ENCODE measurements at places on chromosomes 7 and 10.

DNA sequence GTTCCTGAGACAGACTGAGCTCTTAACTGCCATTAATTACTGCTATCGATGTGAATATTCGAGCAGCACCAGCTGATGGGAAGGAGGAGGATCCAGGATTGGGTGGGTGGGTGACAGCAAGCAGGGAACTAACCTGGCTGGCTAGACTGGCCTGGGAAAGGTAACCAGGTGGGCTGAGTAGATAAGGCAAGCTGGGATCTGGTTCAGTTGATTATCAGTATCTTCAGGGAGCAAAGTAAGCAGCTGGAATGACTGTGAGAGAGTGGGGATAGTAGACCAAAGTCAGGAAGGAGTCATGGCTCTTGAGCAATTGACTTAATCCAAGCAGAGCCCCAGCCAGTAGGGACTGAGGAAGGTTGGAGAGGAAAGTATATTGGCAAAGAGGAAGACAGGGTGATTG lies 46.9 kb upstream of the KMT2E start:
- no peak for DNase-seq

GRCh38 chr10:106571192-106571946 lies 593.1 kb downstream of the SORCS1 start:
- DNase-seq: no peak

DNA sequence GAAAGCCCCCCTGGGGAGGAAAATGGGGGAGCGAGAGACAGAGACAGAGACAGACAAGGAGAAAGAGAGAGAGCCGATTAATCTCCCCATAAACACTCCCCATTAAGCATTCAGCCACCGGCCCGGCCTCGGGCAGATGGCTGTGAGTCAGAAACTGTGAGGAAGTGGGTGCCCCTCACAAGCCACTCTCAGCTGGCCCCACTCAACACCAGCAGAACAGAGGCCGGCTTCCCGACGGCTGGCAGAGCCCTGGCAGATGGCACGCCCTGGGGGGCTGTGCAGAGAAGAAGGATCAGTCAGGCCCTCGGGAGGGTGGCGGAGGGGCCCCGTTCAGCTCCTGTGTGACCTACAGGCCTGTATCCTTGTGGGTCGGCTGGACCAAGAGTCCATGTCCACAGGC lies 41.2 kb downstream of the CAMK2B start:
- DNase-seq: no peak

DNA sequence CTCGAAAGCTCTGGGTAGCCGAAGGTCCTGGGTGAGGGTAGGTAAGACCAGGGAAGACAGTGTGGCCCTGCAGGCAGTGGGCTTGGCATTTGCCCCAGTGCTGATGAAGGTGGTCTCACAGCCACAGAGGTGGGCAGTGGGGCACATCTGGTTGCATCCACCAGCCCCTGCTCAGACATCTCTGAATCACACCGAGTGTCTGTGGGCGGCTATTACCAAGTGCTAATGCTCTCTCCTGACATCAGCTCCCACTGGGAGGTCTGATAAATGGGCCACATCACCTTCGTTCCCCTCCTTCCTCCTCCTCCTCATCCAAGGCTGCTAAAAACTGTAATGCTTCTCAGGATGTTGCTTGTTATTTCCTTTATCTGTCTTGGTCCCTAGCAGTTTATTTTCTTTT lies 330.9 kb upstream of the COBL start:
- DNase-seq: no peak

- DNase-seq: no peak
Measured at GRCh38 chr7:36048141-36048901, 104.7 kb upstream of the EEPD1 start.

DNA sequence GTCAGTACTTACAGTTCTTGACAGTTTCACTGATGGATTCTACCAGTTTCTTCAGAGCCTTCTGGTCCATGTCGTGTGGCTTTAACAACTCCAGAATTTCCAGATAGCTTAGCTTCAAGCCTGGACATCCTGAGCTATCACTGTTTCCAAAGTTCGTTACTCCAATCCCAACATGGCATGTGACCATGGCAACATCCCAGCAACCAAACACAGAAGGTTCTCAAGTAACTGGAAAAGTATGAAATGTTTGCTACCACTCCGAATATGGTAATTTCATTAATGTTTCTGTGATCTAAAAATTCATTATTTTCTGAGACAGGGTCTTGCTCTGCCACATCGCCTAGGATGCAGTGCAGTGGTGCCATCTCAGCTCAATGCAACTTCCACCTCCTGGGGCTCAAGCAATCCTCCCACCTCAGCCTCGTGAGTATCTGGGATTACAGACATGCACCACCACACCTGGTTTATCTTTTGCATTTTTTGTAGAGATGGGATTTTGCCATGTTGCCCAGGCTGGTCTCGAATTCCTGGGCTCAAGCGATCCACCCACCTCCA lies 29.3 kb downstream of the RBM48 start:
- no peak for DNase-seq

GRCh38 chr10:60367024-60367423 lies 22.7 kb downstream of the ANK3 start:
- no peak for DNase-seq

- no peak for DNase-seq
Measured at GRCh38 chr7:101598986-101599771, 29.9 kb downstream of the MYL10 start.

- no peak for DNase-seq
Measured at GRCh38 chr10:113686028-113686427, 6.3 kb downstream of the CASP7 start.

DNA sequence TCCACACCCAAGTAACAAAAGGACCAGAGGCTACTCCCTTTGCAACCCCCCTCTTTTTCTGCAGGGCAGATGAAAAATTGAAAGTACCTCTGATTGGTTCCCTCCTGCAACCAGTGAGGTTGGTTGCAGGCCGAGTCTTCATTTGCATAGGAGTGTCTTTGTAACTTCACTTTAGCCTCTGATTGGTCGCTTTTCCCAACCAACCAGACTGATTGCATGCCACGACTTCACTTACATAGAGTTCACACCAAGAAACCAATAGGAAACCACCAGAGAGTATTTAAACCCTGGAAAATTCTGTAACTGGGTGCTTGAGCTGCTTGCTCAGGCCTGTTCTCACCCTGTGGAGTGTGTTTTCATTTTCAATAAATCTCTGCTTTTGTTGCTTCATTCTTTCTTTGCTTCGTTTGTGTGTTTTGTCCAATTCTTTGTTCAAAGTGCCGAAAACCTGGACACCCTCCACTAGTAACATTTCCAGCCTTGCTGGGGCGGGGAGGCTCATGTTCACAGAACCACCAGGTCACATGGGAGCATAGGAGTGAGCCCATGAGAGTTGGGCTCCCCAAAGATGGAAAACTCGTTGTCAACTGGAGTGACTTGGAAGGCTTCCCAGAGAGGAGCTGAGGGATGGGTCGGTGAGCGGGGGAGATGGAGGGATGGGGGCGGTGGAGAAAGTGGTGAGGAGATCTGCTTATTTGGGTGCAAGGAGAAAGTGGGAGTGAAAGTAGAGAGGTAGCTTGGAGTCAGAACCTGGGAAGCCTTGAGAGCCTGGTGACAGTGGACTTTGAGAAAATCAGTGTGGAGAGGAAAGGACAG lies 223.6 kb downstream of the GFRA1 start:
- DNase-seq: no peak

DNA sequence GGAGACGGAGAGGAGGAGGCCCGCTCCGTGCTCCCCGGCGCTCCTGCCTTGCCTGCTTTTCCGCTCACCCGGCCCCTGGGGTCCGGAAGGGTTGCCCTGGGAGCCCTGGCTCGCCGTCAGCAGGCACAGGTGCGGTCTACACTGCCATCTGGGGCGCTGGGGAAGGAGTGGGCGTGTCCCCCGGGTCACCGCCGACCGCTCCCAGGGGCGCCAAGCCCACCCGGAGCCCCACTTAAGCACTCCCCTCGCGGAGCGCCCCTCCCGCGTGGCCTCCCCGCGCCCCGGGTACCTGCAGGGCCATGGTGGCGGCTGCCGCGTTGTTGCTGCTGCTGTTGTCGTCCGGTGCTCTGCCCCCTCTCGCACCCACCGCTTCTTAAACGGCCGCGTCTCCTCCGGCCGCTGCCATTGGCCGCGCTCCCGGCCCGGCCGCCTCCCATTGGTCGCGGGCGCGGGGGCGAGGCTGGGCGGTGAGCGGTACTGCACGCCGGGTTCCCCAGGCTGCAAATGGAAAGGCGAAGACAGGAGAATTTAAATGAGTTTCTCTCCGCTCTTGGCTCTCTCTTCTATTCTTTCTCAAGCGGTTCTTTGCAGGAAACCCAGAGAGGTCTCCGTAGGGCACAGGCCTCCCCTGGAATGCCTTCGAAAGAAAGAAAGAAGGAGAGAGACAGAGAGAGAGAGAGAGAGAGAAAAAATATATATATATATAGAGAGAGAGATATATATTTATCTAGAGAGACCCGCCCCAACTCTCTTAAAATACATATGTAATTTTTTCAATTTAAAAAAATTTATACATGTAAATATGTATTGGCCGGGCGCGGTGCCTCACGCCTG lies at the start of gene ACBD7:
TSS of gene ACBD7 (minus strand) at position 349 of the 834 bp plus-strand sequence. CDS start at position 301, 48 bp downstream.
- peak; percentile 52 for DNase-seq

GRCh38 chr10:66678521-66678920 lies 247.3 kb upstream of the LRRTM3 start:
- DNase-seq: no peak

DNA sequence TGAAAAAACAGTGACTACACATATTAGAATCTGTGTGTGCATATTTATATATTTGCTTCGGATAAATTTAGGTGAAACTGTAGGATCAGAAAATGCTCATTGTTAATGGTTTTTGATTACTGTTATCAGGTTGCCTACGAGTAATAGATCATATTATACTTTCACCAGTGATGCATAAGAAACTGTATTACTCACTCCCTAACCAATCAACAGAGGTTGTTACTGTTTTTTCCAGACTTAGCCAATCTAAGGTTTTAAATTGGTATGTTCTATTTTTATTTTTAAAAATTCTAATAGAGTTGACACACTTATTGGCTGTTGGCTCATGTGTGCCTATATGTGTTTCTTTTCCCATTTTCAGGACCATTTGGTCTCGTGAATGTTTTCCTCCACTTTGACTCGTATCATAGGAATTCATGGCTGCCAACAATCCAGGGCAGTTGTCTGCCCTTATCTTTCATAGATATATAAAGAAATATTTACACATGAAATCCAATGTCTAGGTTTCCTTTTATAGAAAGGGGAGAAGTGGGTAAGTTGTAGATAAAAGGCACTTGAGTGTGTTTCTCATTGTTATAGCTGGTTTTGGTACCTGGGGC lies 59.2 kb downstream of the ANLN start:
- DNase-seq: no peak

GRCh38 chr10:19970256-19970655 lies 154.0 kb downstream of the PLXDC2 start:
- DNase-seq: no peak

GRCh38 chr7:37534893-37535610 lies 86.4 kb upstream of the ELMO1 start:
- no peak for DNase-seq

DNA sequence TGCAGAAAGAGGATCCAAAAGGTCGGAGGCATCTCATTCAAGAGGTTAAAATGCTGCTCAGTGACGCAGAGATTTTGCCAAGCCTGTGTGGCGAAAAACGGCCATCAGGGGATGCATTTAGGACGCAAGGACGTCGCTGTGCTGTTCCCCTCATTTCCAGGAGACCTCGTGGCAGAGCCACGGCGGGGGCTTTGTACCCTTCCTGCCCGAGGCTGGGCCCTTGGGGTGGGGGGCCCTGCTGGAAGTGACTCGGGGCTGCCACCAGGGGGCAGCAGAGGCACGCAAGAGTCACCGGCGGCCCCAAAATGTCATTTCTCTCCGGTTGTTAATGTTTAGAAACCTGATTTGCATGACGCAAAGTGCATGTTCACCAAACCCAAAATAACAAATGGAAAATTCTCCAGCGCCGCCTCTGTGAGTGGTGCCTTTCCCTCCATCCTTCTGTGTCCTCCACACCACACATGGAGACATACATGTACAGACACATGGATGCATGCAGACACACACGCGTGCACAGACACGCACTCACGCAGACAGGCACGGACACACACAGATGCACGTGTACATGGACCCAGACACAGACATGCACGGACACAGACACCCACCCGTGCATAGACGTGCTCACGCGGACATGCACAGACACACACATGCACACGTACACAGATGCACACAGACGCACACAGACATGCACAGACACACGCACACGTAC lies 51.0 kb upstream of the NKX6-2 start:
- no peak for DNase-seq

DNA sequence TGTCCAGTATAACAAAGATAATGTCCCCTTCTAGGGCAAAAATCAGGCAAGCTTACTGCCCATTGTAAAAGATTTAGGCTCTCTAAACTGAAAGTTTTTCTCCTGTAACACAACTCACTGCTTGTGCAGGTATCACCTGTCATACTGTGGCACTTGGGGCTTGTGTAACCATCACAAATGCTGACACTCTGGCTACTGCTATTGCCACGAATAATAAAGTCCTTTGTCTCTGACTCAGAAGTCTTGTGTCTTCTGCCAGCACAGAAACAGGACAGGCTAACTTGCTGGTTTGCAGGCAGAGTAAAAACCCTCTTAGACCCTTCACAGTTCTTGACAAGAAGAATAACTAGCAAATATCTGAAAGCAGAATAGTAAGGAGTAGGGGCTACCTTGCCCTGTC lies 273.9 kb downstream of the RPS24 start:
- no peak for DNase-seq

GRCh38 chr10:90911133-90912051 lies 9.5 kb downstream of the ANKRD1 start:
- peak; percentile 2 for DNase-seq

DNA sequence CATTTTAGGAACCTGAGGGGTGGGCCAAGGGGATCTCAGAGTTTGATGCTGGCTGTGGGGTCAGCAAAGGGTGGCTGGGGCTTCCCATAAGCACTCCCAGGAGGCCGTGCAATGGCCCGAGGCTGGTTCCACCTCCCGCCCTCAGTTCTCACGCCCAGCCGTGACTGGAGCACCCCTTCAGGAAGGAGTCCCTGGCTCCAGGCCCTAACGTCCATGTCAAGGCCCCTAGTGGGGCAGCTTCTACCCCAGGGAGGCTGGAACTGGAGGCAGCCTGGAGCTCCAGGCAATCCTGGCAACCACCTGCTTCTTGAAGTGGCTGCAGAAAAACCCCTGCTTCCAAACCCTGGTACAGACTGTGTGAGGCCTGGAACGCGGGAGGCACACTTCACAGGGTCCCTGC lies 165.5 kb downstream of the DIP2C start:
- no peak for DNase-seq

DNA sequence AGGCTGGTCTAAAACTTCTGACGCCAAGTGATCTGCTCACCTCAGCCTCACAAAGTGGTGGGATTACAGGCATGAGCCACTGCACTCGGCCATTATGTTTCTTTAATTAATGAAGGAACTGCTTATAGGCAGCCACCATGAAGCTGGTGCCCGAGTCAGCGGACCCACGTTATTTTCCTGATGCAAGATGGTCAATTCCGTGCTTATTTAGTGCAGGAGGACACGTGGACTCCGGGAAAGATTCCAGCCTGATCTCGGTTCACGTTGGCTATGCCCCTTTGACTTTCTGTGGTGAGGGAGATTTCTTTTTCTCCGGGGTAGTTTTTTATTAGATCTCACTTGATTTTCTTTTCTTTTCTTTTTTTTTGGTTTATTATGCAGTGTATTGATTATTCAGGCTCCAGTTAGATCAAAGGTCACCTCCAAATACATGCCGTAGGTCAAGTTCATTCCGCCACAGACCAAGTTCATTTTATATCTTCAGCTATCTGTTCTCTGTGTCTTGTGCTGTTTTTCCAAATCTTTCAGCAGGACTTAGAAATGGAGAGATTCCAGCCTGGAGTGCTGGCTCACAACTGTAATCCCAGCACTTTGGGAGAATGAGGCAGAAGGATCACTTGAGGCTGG lies 8.3 kb downstream of the CAMK1D start:
- DNase-seq: no peak

GRCh38 chr10:74544106-74544505 lies 282.3 kb upstream of the KAT6B start:
- DNase-seq: no peak
